Kidney (tissue), 22 donors: ENCODE measurements at places on chromosomes 16 and 17. TPM values are rescaled to one million over a fixed set of nuclear protein-coding genes. Genes with fewer than 3 reads are reported as not detected.

GFER gene
- polyA plus RNA-seq, result 45.6 TPM

KCTD19 gene
- polyA plus RNA-seq, result not detected

OR3A3 gene
- polyA plus RNA-seq, result not detected

DNA sequence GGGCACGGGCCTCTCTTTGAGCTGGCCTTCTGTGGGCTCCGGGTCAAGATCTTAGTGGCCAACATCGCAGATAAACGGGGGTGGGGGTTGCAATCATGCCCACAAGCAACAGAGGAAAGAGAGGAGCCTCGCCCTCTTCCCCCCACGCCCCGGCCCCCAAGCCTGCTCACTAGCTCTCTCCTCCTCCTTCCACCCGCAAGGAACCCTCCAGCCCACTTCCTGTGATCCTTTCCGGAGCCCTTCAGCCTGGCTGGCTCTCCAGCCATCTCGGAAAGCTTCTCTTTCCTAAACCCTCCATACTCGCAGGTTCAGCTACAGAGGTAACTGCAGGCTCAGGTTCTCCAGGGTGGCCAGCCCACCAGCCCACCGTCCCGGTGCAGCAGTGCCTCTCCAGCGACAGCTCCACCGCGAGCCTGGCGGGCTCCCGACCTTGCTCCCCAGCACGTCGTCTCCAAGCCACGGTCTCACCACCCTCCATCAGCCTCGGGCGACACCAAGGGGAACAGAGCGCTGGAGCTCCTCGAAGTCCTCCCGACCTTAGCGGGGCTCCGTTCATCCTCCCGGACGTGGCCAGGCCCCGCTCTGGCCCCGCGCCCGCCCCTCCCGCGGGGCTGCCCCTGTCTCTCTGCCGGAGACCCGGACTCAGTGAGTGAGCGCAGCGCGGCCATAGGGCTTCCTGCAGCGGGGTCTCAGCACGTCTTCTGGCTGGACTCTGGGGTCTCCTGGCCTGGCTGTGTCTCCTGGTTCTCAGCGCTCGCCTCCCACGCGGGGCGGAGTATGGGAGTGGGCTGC, 12.9 kb upstream of the ODF4 start:
- peak; percentile 77 for DNase-seq

- DNase-seq, result no peak
These were observed 223.6 kb downstream of the XYLT1 start for GRCh38 chr16:17246974-17247732.

DNA sequence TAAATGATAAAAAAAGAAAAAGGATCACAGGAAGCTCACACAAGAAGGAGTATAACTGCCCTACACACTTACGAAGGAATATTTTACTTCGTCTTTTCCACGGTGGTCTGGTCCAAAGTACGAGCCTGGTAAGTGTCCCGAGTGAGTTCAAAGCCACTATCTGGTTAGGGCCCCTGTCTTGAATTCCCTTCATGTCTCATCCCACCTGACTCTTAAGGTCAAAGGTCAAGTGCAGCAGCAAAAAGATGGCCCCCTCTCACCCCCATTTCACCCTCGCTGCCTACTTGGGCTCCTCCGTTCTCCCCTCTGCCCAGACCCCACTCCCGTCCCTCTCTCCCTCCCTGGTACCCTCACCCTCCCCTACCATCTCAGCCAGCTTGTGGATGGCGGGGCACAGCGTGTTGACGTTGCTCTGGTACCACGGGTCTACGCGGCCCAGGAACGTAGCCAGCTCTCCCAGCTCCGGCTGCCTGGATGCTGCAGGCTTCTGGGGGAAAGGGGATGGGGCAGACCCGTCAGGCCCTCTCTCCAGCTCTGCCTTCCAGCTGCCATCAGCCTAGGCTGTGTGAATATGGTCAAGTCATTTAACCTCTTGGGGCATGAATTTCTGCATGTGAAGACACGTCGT, 27.8 kb upstream of the MFSD6L start:
- DNase-seq, result no peak
